Kidney (tissue), 22 donors: ENCODE measurements at places on chromosomes 11 and 22.

GRCh38 chr11:60857378-60858232 lies 1.9 kb upstream of the PTGDR2 start:
- DNase-seq, result no peak

GRCh38 chr11:125740617-125741016 lies 5.5 kb upstream of the PATE1 start:
- DNase-seq, result no peak

DNA sequence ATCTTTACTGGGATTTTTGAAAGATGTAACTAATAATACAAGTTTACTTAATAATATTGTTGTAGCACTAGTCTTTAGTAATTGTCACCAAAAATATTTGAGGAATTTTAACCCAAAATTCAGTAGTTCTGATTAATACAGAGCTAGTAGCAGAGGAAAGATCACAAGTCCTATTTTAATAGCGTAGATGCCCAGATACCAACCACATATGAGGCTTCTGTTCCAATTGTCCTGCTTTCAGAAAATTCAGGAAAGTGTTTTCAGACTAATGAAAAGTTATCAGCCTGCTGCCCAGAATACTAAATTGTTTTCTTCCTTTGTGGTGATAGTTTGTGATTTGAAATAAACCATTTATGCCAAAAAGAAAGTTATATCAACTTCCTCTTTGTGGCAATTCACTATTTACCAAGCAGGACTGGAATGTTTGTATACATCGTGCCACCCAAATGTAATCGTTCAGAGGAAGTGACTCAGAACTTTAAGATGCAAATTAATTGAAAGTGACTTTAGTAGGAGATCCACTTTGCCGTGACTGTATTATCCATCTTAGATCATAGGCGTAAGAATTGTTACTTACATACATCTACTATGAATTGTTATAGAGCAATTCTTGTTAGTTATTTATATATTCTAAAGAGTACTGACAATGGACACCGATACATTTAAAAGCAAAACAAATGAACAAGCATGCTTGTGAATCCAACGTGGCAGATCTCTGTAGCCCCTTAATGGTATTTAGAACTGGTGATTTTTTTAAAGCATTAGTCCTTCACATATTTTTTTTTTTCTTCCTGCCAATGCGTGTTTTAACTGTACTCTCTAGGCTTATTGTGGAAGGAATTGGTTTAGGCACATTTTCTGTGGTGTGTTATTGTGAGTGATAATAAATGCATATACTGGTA lies 231.0 kb downstream of the DDX10 start:
- DNase-seq, result no peak

GRCh38 chr11:79400206-79400605 lies 40.6 kb downstream of the TENM4 start:
- DNase-seq, result no peak

GRCh38 chr11:36532941-36533601 lies 23.0 kb upstream of the TRAF6 start:
- DNase-seq, result no peak

DNA sequence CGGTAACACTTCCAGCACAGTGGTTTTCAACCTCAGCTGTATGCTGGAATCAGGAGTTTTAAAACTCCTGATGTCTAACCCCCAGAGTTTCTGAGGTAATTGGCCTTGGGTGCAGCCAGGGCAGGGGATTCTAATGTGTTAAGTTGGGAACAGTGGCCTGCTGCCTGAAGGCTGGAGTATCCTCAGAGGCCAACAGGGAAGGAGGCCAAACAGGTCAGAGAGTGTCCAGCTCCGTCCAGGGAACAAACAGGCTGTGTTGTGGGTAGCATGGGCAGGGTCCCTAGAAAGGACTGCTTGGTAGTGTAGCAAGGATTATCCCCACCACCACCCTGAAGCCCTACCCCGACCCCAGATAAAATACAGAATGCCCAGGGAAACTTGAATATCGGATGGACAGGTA lies 10.8 kb upstream of the DAGLA start:
- no peak for DNase-seq

DNA sequence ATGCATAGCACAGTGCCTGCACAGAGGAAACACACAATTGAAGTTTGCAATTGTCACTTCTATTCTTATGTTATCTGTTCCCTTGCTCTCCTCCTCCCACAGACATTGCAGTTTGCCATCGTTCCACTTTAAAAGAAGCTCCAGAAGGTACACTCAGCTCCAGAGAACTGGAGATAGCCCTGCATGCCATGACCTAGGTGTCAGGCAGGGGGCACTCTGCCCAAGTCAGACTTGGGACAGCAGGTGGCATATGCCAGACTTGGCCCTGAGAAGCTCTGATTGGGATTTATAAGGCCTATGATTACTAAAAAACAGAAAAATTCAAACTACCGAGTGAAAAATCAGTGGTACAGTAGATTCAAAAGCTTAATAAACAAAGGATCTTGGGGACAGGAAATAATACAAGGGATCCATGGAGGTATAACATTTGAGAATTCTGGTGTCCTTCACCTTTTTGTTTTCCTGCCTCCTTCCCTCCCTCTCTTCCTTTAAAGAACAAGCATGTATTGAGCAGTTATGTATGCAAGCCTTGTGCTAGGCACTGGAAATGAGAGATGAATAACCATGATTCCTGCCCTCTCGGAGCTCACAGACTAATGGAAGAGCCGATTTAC lies 40.0 kb downstream of the TENM4 start:
- peak; percentile 22 for DNase-seq

DNA sequence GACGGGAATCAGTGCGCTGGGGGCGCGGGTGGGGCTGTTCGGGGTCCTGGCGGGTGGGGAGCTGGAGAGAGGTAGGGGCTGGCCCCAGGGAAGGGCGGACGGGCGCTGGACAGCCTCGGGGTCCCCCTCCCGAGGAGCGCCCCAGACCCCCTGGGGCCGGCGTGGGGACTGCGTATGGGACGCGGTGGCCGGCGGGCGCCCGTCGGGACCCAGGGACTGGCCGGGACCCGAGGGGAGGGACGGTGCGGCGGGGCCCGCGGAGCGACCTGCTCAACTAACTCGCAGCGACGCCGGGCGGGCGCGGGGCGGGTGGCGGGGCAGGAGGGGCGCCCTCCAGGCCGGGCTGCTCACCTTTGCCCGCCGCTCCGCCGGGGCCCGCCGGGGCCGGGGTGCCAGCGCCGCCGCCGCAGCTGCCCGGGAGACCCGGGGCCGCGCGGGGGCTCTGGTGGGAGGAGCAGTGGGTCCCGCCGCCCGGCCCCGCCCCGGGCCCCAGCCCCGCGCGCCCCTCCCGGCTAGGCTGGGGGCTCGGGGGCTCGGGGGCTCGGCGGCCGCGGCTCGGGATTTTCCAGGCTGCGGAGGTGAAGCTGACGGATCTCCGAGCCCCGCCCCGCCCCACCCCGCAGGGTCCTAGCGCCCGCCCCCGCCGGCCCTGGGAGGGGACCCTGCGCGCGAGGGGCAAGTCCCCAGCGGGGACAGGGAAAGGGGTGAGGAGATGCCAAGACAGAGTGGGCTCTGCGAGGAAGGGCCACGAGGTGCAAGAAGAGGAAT lies 12.3 kb downstream of the STARD10 start:
- DNase-seq, result peak; percentile 86

GRCh38 chr11:16791191-16791961 lies 52.9 kb downstream of the C11orf58 start:
- DNase-seq, result no peak

- peak; percentile 72 for DNase-seq
Observed at GRCh38 chr22:26756675-26757293, 99.4 kb downstream of the MIAT start.

DNA sequence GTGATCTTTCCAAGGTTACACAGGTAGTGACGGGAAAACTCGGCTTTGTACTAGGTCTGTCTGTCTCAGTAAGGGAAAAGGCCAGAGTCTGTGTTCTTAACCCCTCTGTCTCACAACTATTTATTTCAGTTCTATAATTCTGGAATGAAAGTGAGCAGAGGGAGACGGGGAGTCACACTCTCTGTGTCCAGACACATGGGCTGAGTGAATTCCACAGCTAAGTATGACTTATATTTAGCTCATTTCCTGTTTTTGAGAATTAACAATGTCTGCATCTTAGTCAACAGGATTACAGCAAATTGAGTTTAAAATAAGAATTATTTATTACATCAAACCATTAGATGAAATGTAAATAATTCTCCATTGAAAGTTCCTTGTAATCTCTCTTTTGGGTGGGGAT lies 62.5 kb upstream of the OR4B1 start:
- DNase-seq, result no peak

DNA sequence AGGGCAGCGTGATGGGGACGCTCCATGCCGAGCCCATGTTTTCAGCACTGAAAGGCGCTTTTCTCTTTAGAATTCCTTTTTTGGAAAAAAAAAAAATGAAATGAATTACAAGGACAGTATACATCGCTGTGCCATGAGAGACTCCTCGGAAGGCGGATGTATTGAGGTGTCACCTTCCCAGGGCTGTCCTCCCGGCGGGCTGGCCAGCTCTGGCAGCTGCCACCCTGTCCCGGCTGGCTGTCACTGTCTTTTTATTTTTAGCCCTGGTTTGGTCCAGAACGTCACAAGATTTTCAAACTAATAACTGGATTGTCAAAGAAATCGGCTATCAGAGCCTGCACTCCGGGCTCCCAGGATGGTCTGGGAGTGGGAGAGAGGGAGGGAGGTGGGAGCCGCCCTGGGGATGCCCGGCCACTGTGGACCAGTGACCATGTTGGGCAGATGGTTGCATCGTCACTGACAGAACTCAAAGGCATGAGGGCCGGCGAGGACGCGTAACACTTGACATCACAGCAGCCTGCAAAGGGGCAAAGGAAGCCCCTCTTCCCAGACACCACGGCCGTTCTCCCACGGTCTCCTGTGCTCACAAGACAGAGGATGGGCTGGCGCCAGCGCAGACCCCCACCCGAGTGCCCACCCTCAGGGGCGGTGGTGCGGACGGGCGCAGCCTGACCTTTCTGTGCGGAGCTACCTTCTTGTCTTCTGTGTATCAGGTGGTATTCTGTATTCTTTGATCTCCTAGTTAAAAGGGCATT lies 392.9 kb downstream of the TBC1D22A start:
- no peak for DNase-seq

- DNase-seq, result no peak
Observed at GRCh38 chr11:103031834-103032233, 60.1 kb downstream of the DCUN1D5 start.

GRCh38 chr22:44153710-44154109 lies 27.0 kb upstream of the PARVG start:
- peak; percentile 71 for DNase-seq

GRCh38 chr11:45859661-45860140 lies 12.4 kb downstream of the CRY2 start:
- DNase-seq, result peak; percentile 82

DNA sequence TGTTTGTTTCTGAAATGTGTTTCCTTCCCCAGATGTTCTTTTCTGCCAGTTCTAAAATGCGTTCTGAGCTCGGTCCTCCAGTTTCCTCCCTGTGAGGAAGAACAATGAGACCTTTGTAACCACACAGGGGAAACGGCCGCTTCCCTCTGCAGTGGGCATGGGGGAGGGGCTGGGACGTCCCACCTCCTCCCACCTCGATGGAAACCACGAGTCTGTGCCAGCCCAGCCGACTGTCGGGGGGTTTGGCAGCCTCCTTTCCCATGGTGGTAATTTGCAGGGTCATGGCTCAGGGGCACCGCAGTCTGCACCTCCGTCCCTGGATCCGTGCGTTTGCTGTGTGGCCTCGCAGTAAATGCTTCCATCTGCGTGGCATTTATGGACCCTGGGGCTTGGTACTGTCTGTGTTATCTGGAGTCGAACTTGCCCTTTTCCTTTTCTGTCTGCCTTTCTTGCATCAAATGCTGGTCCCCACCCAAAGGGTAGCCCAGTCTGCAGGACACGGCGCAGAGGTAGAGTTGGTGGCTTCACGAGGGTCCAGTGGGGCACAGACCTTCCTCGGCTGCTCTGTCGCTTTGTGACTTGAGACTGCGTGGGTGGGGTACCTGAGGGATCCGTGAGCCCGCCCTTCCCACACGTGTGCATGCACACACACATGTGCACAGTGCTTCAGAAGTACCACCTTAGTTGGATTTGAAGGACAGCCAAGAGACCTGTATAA lies 16.1 kb downstream of the LRP5 start:
- peak; percentile 87 for DNase-seq

DNA sequence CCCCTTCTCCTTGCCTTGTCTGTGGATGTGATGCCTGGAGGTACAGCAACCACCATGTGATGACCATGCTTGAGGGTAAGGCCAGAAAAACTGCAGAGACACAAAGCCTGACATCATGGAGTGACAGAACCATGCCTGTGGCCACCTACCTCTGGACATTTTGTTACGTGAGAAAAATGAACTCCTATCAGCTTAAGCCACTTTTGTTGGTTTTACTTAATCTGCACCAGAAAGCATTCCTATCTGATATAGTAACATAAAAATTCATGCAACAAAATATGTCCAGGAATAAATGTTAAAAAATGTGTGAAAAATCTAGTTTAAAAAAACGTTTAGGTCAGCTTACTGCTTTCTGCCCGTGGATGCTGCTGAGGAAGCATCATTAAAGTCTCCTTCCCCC lies 42.6 kb upstream of the P4HA3 start:
- no peak for DNase-seq
